Esophagus squamous epithelium (tissue), 5 donors: ENCODE measurements at places on chromosomes 6 and 20.

DNA sequence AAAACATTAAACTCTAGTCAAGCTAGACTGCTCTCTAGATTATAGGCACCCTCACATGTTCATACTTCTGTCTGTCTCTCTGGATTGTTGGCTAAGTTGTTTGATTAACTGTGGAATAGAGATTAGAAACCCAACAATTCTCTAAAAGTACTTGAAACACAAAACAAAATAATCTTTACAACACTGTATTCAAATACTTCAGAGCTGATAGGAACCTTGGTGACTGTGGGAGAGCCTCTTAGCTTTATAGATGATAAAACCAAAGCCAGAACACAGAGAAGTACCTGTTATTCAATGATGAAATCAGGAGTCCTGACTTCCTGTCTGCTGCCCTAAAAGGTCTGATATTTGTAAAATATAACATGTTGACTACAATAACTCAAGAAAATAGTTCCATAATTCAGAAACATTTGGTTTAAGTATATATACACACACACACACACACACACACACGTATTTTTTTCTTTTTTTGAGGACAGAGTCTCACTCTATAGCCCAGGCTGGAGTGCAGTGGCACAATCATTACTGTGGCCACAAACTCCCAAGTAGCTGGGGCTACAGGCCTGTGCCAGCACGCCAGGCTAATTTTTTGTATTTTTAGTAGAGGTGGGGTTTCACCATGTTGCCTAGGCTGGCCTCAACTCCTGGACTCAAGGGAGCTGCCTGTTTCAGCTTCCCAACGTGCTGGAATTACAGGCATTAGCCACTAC, 222.0 kb downstream of the FUT9 start:
- no peak for DNase-seq

DNA sequence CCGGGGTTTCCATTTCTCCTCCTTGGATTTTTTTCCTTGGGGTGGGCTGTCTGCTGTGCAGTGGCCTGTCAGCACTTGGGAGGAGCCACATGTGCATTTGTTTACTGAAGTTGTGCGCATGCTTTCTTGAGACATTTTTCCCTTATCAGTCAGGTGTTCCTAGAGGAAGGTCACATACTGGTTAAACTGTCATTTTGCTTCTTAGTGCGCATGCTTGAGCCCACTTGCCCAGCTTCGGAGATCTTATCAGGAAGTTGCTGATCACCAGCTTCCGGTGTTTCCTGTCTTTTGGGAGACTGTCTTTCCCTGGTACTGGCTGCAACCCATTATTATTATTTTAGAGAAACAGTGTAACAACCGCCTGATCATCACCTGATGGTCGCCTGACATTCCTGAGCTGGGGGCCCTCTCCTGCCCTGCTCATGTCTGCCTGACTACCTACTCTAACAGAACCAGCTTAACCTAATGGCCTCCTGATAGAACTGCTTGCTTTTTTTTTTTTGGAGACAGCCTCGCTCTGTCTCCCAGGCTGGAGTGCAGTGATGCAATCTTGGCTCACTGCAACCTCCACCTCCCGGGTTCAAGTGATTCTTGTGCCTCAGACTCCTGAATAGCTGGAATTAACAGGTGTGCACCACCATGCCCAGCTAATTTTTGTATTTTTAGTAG, 378 bp upstream of the ERVFRD-1 start:
- no peak for DNase-seq

DNA sequence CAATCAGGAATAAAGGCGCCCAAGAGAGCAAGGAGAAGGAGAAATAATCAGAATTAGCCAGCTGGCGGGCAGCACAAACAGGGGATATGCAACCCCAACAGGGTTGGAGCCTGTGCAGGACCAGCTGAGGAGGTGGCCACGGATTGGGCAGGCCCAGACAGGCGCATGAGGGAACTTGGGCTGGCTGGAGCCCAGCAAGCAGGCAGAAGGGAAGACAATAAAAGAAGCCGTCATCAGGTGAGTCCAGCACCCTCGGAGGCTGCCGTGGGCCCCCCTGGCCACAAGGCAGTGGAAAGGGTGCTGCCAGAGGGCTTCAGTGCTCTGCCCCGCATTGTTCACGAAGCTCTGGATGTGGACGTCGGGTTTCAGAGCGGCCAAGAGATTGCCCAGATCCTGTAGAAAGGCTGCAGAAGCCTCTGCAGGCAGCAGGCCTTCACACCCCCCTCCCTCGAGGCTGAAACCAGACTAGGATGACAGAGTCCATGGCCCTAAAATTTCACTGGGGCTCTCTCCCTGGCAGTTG, 28.4 kb upstream of the MAFB start:
- DNase-seq, result no peak

DNA sequence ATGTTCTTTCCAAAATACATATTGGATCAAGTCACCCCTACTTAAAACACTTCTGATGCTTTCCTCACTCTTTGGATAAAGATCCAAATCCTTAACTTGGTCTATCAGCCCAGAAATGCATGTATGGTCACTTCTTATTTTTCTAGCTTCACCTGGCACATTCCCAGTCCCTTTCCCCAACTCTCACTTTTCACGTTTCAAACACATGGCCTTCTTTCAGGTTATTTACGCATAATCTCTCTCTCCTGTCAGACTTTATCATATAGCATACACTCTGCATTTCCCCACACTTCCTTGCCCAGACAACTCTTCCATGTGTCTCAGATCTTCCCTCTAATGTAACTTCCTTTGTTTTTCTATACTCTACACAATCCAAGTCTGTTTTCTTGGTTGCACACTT, 12.8 kb downstream of the PHIP start:
- no peak for DNase-seq

GRCh38 chr20:57620274-57620990, at the start of gene ZBP1:
TSS of gene ZBP1 (minus strand) at chr20:57620426. CDS start at chr20:57620295, 131 bp downstream.
- no peak for DNase-seq

DNA sequence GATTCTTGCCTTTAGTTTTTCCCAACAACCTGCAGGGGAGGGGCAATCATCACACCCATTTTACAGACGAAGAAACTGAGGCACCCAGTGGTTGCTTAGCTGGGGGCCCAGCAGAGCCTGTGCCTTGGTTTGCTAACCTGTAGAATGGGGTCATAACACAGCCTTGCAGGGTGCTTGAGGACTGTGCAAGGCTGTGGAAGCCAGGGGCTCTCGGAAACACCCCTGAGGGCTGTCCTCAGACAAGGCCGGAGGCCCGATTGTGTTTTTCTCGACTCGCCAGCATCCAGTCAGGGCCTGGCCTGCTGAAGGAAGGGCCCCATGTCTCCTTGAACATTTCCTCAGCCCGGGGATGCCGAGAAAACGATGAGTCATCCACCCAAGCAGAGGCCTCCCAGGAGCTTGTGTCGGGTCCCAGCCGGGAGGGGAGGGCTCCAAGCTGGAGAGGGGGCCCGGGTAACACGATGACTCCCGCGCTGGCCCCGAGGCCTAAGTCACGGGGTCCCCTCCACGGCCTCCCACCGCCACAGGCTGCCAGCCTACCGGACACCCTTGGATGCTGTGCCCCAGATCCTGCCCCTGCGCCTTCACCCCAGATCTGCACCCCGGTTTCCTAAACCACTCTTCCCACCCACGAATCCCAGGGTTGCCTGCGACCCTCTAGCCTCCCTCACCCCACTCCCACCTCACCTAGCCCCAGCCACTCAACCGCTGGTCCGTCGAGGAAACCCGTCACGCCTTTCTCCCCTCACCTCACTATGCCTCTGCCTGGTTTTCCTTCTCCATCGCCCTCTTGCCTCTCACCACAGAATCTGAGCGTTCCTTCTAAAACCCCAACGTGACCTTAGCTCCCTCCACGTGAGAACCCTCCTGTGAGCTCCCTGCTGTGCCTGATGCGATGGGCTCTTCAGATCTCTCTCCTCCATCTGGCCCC, 10.6 kb downstream of the NOL4L start:
- DNase-seq, result no peak
